ENCODE measurements at places on chromosomes 11 and 22.

DNA sequence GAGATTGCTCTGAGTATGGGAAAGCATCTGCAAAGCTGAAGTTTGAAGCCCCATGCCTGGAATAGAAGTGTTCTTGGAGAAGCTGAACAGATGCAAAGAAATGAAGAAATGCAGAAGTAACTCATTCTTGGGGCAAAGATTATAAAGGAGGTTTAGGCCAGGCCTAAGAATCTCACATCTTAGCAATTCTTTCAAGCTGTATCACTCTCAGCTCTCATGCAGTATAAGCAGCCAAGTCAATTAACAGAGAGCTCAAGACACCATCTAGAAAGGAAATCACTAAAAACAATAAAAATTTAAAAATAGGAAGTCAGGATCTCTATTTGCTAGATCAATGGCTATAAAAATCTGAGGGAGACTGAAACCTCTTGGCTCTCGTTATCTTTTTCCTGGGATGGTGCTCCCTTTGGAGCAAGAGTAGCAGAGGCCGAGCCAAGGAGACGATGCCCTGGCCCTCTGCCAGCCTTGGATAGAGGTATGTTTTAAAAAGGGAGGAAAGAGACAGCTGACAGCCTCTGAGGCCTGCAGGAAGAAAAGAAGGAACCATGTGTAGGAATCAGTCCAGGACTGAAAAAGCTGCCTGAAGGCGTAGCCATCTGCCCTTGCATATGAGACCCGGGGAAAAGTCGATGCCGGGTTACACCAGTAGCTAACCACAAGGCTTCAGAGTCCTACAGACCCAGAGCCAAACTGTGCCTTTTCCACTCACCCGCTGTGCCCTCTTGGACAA is 229.8 kb downstream of the BLID start:
- no peak for DNase-seq

- no peak for DNase-seq
Measured at GRCh38 chr11:6297831-6298230, 22.5 kb downstream of the CAVIN3 start.

DNA sequence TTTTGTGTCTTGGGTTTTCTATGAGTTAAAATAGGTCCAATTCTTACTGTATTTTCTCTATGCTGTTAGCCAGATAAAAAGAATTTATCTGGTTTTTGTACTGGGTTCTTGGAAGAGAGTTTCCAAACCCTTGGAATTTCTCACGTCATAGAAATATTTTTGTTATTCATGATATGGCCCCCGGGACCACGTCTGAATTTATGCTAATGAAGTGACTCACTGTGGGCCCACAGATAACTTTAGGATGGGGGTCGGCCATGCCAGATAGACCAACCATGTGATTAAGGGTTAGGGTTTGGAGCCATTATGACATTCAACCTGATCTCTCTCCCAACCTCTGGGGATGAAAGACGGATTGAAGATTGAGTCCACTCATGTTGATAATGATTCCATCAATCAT is 35.6 kb upstream of the DDI1 start:
- DNase-seq, result no peak

GRCh38 chr11:130909650-130910049 is 6.6 kb downstream of the SNX19 start:
- DNase-seq, result no peak

- no peak for DNase-seq
Measured at GRCh38 chr22:32324505-32325415, 32.9 kb upstream of the RFPL3 start.

DNA sequence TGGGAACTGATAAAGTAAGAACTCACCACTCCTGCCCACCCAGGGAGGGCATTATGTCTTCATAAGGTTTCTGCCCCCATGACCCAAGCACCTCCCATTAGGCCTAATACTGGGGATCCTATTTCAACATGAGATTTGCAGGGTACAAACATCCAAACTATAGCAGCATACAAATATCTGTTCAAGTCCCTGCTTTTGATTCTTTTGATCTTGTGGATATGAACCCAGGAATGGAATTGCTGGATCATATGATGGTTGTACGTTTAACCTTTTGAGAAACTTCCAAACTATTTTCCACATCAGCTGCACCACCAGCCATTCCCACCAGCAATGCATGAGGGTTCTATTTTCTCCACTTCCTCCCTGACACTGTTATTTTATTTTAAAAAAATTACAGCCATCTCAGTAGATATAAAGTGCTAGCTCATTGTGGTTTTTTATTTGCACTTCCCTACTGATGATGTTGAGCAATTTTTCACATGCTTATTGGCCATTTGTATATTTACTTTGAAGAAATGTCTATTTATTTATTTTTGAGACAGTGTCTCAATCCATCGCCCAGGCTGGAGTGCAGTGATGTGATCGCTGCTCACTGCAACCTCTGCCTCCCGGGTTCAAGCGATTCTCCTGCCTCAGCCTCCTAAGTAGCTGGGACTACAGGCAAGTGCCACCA is 7.1 kb upstream of the ATG16L2 start:
- DNase-seq, result peak; percentile 13

DNA sequence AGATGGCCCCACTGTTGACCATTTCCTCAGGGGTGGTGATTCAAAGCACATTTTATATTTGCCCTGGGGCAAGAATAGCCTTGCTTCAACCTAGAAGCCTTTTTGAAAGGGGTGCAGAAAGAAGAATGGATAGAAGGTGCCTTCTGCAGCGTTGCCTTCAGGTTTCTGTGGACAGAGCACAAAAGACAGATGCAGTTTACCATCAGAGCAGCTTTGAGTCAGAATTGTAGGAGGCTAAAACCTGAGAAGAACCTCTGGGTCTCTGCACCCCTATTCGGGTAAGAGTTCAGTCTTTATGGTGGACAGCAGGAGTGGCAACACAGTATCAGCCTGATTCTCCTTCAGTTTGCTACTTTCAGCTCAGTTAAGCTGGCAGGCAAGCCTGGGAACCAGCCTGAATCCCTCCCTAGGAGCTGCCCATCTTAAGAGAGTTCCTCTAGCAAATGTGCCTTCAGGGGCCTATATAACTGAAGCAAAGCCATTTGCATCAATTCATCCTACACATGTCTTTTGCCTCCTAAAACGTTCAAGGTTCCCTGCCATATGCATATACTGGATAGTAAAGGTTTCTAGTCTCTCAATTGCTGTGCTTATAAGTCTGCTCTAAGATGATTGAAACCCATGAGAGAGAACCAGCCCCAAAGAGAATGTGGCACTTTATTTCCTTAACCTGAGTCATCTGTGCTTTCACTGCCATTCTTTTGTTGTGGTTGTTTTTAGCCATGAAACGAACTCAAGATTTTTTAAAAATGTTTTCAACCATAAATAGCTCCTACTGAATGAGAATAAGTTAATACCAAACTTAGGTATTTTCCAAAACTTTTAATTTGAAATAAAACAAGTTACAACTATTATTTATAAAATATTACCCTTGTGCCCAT is 123.0 kb downstream of the TRIM44 start:
- no peak for DNase-seq

- DNase-seq, result no peak
Measured at GRCh38 chr11:17343257-17343656, 8.3 kb upstream of the NCR3LG1 start.

GRCh38 chr11:125390946-125391345 is 105.1 kb downstream of the FEZ1 start:
- DNase-seq, result no peak

GRCh38 chr11:117722082-117722481 is 74.9 kb downstream of the DSCAML1 start:
- no peak for DNase-seq

GRCh38 chr11:132862933-132863332 is 669.4 kb downstream of the OPCML start:
- DNase-seq, result no peak

GRCh38 chr22:40330615-40331014 is 15.7 kb upstream of the ADSL start:
- DNase-seq, result no peak

- no peak for DNase-seq
Measured at GRCh38 chr11:95445746-95446333, 214.8 kb upstream of the SESN3 start.

DNA sequence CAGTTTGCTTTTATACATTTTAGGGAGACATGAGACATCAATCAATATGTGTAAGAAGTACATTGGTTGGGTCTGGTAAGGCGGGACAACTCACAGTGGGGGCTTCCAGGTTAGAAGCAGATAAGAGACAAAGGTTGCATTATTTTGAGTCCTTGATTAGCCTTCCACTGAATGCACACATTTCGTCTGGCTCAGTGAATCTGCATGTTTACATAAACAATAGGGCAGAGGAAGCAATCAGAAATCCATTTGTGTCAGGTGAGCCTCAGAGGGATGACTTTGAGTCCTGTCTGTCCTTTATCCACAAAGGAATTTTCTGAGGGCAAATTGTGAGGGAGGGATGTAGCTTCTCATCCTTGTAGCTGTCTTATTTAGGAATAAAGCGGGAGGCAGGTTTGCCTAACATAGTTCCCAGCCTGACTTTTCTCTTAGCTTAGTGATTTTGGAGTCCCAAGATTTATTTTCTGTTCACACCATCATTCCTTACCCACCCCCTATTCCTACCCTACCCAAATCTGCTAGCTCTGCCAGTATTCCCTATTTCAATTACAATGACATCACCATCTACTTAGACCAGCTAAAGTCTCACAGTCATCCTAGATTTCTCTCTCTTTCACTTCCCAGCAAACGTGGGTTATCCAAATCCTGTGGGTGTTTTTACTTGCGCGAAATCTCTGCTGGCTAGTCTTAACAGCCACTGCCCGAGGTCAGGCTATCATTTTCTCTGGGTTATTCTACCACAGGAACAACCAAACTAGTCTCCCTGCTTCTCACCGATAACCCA is 2.9 kb downstream of the SC5D start:
- no peak for DNase-seq

GRCh38 chr11:117966908-117967307 is 19.3 kb upstream of the IL10RA start:
- no peak for DNase-seq

- DNase-seq, result no peak
Measured at GRCh38 chr11:123505546-123506299, 75.7 kb downstream of the GRAMD1B start.
